ENCODE measurements at places on chromosomes 5 and 9.

DNA sequence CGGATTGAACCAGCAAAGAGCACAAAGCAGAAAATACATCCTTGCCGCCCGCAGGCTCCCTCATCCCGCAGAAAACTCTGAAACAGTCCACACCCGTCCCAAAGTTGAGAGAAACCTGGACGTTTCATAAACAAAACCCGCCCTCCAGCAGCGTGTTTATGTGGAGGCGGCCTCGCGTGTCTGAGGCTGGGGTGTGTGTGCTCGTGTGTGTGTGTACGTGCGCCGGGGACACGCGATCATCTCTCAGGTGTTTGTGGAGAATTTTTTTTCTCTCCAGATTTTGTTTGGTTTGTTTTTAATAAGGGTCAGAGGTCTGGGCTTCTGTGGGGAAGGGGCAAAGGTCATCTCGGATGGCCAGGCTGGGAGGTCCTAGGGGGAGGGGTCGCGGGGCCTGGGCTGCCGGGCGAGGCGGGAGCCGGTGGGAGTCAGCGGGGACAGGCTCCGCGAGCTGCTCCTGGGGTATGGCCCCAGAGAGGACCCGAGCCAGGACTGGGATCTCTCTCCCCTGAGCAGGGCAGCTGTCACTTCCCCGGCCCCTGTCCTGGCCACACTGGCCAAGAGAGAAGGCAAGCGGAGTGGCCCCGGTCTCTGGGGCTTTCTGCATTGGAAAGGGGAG lies 206.4 kb downstream of the C9orf50 start:
- peak; percentile 19 for DNase-seq

- DNase-seq, result no peak
Measured at GRCh38 chr9:89648247-89649000, 43.6 kb downstream of the GADD45G start.

- DNase-seq, result no peak
Measured at GRCh38 chr5:88256872-88257271, 11.8 kb downstream of the TMEM161B start.

GRCh38 chr5:21058289-21058688 lies 1070.3 kb upstream of the CDH18 start:
- no peak for DNase-seq

DNA sequence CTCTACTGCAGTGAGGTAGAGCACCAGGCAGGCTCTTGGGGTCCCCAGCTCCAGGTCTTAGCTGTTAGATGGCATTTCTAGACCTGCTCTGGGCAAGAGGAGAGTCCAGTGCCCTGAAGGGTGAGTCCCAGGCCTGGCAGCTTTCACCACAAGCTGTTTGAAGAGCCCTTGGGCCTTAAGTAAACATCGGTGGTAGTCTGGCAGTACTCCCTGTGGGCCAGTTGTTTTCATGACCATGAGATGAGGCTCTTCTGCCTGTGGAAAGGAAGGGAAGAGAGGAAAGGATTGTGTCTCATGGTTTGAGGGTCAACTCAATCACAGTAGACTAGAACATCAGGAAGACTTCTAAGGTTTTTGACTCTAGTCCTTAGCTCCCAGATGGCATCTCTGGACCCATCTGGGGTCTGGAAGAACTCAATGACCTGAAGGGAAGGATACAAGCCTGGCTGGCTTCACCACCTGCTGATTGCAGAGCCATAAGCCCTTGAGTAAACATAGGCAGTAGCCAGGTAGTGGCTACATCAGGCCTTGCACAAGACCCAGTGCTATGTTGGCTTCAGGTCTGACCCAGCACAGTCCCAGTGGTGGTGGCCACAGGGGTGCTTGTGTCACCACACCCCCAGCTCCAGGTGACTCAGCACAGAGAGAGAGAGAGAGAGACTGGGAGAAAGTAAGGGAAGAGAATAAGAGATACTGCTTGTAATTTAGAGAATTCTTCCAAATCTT lies 114.3 kb upstream of the PCSK5 start:
- no peak for DNase-seq

- no peak for DNase-seq
Measured at GRCh38 chr5:168422431-168422830, 63.8 kb upstream of the RARS1 start.

DNA sequence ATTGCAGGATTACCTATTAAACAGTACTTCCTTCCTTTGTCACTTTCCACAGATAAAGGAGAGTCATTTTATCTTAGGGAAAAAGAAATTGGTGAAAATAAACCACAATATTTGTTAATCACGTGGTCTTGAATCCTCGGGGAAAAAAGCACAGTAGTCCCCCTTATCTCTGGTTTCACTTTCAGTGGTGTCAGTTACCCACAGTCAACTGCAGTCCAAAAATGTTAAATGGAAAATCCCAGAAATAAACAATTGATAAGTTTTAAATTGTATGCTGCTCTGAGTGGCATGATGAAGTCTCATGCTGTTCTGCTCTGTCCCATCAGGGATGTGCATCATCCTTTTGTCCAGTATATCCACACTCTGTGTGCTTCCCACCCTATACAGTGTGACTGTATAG lies 405.2 kb upstream of the MPDZ start:
- DNase-seq, result no peak

- no peak for DNase-seq
Measured at GRCh38 chr5:128629157-128629556, 91.1 kb upstream of the FBN2 start.

DNA sequence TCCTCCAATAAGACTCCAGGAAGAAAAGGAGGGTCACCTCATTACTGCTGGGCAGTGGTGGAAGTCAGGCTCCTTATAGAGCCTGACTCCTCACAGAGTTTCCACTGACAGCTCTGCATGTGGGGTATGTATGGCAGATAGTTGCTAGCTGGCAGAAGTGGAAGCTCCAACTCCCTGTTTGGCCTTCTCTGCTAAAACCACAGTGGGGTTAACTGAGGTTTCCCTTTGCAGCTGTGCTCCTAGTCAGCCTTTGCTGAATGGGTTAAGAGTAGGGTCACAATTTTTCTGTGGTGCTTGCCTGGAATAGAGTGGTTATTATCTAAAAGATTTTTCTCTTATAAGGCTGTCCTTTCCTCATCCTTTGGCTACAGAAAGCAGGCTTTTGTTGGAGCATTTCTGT lies 327.5 kb downstream of the FBXL17 start:
- no peak for DNase-seq

- no peak for DNase-seq
Measured at GRCh38 chr9:100308965-100309564, 43.7 kb downstream of the TEX10 start.

DNA sequence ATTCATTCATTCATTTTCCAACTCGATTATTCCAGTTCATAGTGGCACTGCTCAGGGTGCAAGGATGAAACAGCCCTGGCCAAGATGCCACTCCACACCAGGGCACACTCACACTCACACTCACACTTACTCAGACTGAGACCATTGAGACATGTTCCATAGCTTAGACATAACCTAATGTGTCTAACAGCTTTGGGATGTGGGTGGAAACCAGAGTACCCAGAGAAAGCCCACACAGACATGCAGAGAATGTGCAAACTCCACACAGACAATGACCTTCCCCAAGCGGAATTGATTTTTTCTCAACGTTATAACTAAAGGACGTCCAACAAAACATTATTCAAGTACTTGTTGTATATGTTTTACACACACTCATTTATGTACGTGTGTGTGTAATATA lies 1363.5 kb downstream of the EFNA5 start:
- no peak for DNase-seq

DNA sequence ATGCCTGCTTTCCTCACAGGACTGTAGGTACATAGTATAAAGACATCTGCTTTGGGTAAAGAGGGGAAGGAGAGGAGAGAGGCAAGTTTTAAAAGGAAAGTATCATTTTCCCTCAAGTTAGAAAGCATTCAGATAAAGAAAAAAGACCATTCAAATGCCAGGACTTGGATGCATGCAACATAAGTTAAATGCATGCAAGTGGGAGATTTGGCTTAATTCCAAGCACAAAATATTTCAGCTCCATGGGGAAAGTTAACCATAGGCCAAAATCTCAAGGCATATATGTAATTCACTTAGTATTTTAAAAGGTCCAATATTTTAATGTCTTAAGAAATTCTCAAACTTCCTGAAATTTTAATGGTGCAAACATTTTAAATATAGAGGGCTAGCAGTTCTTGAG lies 36.4 kb downstream of the POU5F2 start:
- no peak for DNase-seq

DNA sequence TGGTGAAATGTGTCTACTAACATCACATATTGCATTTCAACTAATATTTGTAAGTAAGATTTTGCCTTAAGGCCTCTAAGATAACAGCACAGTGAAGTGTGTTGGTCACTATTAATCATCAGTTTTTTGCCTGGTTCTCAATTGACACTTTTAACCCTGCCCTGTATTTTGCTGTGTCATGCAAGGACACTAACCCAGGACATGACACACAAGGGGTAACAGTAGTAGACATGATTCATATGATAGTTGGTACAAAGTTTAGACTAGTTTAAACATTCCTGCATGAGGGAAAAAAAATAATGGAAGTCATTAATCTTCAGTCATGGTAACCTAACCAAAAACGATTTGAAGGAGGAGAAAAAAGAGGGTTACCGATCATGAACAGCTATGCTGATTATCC lies 207.0 kb downstream of the DEPDC1B start:
- DNase-seq, result no peak

- no peak for DNase-seq
Measured at GRCh38 chr9:120310035-120310434, 269.9 kb downstream of the CDK5RAP2 start.

DNA sequence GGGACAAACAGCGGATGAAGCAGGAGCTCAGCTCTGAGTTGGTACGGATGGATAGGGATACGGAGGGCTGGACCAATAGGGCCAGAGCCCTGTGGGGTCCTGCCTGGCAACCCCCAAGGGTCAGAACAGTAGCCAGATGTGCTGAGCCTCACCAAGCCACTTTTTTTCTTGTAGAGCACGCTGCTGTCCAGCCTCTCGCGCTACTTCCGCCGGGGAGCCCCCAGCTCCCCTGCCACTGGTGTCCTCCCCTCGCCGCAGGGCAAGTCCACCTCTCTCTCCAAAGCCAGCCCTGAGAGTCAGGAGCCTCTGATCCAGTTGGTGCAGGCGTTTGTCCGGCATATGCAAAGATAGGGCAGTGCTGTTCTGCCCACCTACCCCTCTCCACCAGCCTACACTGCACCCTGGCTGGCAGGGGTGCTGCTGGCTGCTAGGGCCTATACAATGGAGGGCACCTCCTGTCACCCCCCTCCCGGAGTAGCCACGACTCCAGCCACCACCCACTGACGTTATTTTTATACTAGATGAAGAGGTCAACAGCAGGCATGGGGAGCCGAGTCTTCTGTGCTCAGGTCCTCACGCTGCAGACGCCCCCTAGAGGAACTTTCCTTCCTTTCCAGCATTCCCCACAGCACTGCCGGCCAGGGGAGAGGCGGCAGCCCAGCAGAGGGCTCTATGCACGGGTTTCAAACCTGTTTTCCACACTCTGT lies 21.6 kb downstream of the SH3GLB2 start:
- DNase-seq, result no peak

- no peak for DNase-seq
Measured at GRCh38 chr9:93290495-93291434, 106.8 kb downstream of the WNK2 start.

GRCh38 chr5:111857623-111858022 lies 100.6 kb upstream of the NREP start:
- no peak for DNase-seq

GRCh38 chr5:157335534-157336422 lies 69.9 kb downstream of the CYFIP2 start:
- no peak for DNase-seq

GRCh38 chr9:8680157-8680556 lies 880.6 kb upstream of the DMAC1 start:
- no peak for DNase-seq

DNA sequence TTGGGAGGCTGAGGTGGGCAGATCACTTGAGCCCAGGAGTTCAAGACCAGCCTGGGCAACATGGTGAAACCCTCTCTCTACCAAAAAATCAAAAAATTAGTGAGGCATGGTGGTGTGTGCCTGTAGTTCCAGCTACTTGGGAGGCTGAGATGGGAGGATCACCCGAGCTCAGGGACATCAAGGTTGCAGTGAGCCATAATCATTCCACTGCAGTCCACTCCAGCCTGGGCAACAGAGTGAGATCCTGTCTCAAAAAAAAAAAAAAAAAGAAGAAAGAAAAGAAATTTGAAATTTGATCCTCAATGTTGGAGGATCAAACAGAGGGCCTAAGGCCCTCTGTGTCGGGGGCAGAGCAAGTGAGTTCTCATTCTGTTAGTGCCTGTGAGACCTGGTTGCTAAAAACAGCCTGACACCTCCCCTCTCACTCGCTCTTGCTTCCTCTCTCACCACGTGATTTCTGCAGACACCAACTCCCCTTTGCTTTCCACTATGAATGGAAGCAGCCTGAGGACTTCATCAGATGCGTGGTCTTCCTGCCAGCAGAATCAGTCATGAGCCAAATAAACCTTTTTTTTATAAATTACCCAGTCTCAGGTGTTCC lies 8.4 kb upstream of the GOLPH3 start:
- peak; percentile 37 for DNase-seq

- no peak for DNase-seq
Measured at GRCh38 chr5:14467886-14468285, 113.7 kb upstream of the OTULINL start.

All from T-helper 2 cell (primary cell).